Right renal cortex interstitium (tissue), 3 donors: ENCODE measurements at places on chromosomes 2 and 18. TPM values are rescaled to one million over a fixed set of nuclear protein-coding genes. Genes with fewer than 3 reads are reported as not detected.

Gene PAIP2B
- polyA plus RNA-seq = 20.8 TPM

Gene IL36RN
- not detected for polyA plus RNA-seq

DNA sequence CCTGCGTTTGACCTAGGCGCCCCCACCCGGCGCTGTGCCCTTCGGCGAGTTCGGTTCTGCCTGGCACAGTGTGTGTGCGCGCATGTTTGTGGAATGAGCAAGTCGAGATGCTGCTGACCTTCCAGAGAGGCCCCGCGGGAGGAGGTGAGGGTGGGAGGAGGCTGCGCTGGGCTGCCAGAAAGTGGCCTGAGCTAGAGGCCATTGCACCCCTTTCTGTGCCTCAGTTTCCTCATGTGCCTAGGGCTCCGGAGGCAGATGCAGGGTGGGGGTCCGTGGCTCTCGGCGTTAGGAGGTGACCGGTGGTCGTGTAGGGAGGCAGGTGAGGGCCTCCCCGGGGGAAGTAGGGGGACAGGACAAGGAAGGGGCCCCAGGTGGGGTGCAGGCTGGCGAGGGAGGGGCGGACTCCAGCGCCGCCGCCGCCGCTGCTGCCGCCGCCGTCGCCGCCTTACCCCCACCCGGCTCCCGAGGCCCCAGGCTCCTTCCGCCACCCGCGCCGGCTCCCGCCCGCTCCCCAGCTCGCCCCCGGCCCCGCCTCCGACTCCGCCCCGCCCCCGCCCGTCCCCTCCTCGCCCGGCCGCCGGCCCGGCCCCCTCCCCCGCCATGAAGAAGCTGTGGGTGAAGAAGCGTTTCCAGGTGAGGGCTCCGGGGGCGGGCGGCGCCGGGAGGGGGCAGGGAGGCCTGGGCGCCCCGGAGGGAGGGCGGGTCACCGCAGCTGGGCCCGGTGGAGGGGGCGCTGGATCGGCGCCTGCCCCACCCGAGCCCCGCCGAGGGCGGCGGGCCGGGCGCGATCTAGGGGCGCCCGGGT, 7.0 kb downstream of the SPEG start:
- DNase-seq = no peak

- DNase-seq = no peak
These were observed 181.8 kb downstream of the SNTG2 start for GRCh38 chr2:1132328-1132969.

- no peak for DNase-seq
These were observed 54.8 kb downstream of the FAM161A start for GRCh38 chr2:61799099-61799498.

DNA sequence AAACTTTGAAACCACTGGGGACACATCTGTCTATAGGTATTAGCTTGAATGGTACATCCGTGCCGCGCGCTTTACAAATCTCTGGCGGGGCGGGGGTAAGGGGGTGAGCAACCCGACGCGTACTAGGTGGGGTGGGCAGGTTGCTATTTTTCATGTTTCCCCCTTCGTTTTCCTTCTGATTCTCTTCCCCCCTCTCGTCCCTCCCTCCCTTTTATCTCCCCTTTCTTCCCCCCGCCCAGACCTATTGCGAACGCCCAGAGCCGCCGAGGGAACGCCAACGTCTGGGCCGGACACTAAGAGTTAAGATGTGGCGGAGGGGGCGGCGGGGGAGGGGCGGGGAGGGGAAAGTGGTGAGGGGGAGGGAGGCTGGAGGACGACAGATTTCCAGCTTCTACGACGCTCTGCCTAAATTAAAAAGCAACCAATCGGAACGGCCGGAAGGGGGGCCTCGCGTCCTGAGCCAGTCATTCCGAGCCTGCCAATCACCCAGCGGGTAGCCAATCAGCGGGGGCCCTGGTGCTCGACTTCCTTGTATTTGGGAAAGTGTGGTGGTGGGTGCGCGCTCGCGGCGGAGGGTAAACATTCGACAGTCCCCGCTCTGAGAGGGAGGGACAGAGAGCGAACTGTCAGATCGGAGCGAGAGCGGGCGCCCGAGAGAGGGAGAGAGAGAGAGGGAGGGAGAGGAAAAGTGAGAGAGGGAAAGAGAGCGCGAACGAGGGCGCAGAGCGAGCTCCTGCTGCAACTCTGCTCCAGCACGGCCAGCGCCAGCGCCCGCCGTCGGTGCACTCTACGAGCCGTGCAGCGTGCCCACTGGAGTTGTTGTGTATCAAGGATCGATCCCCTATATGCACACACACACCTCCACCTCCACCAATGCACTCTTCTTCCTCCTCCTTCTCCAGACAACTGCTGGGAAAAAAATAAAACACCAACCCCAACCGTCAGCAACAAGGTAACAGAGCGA, at the start of gene POU3F3:
Gene POU3F3, plus strand, starts transcription at position 582 of the 964 bp plus-strand sequence. CDS start 1,396 bp downstream, outside the sequence.
- peak; percentile 88 for DNase-seq

- DNase-seq = no peak
These were observed 18.6 kb downstream of the THNSL2 start for GRCh38 chr2:88188748-88189147.
